ENCODE measurements at places on chromosomes 5 and 9.

DNA sequence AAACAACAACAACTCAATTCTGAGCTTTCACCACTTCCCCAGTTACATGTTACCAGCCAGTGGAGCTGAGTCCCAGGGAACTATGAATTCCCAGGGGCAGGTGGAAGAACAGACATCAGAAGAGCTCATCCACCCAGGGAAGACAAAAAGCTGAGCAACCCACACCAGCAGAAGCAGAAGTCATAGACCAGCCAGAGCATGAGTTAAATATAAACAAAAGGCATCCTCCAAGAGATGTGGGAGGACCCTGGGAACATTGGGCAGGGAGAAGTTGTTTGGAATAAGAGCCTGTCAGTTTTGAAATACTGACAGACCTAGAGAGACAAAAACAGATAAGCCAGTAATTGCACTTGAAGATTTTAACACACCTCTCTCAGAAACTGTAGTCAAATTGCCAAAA lies 102.3 kb upstream of the LMX1B start:
- H3K27ac ChIP-seq: no peak overlapping the region
- H3K4me1 ChIP-seq: no peaks in the 10 kb centered on the region
- DNase-seq: no peak

DNA sequence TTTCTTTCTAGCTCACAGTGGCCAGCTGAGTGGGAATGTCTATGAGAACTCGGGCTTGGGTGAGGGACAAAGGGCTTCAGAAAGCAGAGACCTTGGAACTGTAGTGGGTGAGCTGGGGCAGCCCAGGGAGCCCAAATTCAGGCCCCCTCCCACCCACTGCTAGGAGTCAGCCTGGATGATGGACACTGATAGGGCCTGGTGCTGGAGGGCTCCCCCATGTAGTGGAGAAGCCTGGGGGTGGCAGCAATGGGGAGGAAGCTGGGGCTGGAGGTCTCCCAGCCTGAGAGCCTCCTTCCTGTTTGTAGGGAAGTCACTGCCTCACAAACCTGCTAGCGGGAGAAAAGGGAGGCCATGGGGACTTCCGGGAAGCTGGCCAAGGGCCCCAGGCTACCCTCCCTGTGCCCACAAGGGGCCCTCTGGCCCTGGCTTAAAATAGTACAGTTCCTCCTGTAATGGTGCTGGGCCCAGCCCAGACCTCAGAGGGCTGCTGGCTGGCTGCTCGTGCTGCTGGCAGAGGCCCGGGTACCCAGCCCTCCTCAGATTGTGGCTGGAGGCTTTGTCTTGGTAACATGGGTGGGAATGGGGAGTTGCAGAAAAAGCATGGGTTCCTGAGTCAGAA lies 6.3 kb upstream of the NR5A1 start:
- no peaks in the 10 kb centered on the region for H3K27me3 ChIP-seq
- H3K4me3 ChIP-seq: no peak overlapping the region
- H3K36me3 ChIP-seq: no peaks in the 10 kb centered on the region
- H3K4me1 ChIP-seq: no peaks in the 10 kb centered on the region
- no peak overlapping the region for H3K27ac ChIP-seq

DNA sequence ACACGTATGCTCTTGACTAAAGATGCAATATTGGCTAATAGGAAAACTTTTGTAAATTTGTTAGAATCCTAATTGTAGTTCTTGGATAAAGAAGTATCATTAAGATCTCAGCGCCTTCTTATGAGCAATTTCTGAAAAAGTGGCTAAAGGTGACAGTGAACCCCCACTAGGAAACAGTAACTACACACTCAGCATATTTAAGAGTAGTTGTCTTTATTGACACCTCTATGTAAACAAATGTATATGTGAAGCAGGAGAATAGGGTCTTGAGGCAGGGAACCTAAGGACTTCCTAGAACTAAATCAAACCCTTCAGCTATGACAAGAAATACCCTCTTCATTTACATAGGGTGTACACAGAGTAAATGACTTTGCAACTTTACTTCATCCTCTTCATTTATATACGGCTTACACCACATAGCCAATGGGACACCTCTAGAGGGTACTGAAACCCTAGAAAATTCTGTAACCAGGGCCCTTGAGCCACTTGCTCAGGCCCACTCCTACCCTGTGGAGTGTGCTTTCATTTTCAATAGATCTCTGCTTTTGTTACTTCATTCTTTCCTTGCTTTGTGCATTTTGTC lies 2.8 kb downstream of the NIPSNAP3A start:
- DNase-seq: no peak
- peaks cover 4% of the 10 kb centered on the region for H3K4me1 ChIP-seq
- no peaks in the 10 kb centered on the region for H3K27me3 ChIP-seq
- H3K36me3 ChIP-seq: no peaks in the 10 kb centered on the region
- H3K27ac ChIP-seq: no peak overlapping the region
- no peak overlapping the region for H3K4me3 ChIP-seq

DNA sequence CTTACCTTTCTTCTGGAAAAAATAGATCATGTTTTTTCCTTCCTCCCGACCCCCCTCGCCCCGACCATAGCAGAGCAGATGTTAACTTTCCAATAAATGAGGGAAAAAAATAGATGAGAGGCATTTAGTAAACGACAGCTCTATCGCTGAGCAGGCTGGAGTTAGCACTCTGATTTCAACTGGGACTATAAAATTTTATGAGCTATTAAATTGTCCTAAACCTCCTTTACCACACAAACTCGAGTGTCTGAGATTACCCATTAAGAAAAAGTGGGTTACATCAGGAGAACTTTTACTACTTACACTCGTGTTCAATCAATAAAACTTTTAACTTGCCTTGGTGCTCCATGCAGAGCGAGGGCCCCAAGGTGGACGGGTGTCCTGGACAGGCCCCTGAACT lies 59.8 kb upstream of the RNU6ATAC start:
- H3K4me3 ChIP-seq: no peak overlapping the region
- H3K4me1 ChIP-seq: no peaks in the 10 kb centered on the region
- no peaks in the 10 kb centered on the region for H3K27me3 ChIP-seq

GRCh38 chr5:68444833-68445232 lies 229.3 kb downstream of the PIK3R1 start:
- no peak for DNase-seq
- H3K27me3 ChIP-seq: no peaks in the 10 kb centered on the region
- H3K4me3 ChIP-seq: peak overlapping the region; percentile 30
- peak overlapping the region; percentile 91 for H3K27ac ChIP-seq
- H3K36me3 ChIP-seq: no peaks in the 10 kb centered on the region
- H3K4me1 ChIP-seq: no peaks in the 10 kb centered on the region

DNA sequence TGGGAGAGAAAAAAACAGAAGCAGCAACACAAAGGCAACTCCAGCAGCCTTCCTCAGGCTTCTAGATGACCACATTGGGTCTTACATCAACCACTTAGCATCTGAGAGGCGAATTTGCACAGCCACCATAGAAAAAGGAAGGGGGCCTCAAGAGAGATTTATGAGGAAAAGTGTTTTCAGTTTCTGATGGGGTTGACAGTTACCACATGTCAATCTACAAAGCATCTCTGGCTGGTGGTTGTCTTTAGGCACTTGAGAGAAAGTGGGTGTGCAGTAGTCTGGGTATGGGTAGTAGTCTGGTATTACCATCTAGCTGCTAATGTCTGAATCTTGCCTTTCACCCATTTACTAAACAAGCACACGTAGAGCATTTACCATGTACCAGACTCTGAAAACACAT lies 137.5 kb downstream of the BAAT start:
- H3K36me3 ChIP-seq: no peaks in the 10 kb centered on the region

GRCh38 chr5:59767681-59768151 lies 125.8 kb downstream of the PDE4D start:
- no peaks in the 10 kb centered on the region for H3K4me1 ChIP-seq
- H3K27ac ChIP-seq: no peak overlapping the region
- DNase-seq: no peak
- H3K36me3 ChIP-seq: no peaks in the 10 kb centered on the region

DNA sequence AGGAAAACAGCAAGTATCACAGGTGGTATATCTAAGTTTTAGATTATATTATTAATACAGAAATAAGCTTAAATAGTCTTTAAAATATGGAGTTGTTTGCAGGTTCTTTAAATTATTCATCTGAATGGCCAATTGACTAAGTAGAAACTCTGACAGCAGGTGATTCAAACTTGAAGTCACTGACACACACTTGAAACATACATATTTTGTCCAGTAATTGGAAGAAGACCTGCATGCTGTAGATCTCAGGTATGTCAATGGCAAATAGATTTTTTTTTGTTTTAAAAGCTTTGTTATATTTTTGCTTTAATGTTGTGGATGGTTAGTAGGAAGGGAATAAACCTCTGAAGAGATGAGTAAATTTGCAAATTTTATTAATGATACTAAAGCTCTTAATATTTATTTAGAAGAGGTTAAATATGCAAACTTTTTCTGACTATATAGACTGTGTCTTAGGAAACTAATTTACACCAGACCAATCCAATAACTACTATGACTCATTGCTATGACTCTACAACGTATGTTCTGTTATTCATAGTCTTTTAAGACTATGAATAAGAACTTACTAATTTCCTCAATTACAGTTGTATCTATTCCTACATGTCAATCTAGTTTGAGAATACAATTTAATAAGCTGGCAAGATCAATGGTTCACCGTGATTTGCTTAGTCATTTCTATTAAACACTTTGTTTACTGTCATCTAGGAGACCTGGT lies 53.9 kb upstream of the RORB start:
- H3K27me3 ChIP-seq: no peaks in the 10 kb centered on the region
- no peak for DNase-seq
- H3K4me3 ChIP-seq: no peak overlapping the region
- no peaks in the 10 kb centered on the region for H3K36me3 ChIP-seq
- no peaks in the 10 kb centered on the region for H3K4me1 ChIP-seq

DNA sequence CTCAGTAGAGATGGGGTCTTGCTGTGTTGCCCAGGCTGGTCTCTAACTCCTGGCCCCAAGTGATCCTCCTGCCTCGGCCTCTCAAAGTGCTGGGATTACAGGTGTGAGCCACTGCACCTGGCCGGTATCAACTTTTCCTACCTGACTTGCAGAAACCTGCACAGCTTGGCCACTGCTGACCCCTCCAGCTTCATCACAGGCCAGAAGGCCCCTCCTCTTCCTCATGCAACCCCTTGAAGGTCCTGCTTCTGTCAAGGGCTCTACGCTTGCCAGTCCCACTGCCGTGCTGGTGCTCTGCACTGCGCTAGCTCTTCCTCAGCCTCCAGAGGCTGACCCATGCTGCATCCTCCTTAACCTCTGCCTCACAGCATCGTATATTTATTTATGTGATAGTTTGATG lies 32.5 kb upstream of the RNU6ATAC start:
- DNase-seq: no peak
- no peaks in the 10 kb centered on the region for H3K4me1 ChIP-seq
- H3K27ac ChIP-seq: no peak overlapping the region
- H3K4me3 ChIP-seq: no peak overlapping the region
- no peaks in the 10 kb centered on the region for H3K27me3 ChIP-seq

All from breast epithelium (tissue), 4 donors.